ENCODE measurements at places on chromosomes 12 and 14.

GRCh38 chr14:51719955-51720354 lies 68.2 kb downstream of the FRMD6 start:
- DNase-seq: no peak

DNA sequence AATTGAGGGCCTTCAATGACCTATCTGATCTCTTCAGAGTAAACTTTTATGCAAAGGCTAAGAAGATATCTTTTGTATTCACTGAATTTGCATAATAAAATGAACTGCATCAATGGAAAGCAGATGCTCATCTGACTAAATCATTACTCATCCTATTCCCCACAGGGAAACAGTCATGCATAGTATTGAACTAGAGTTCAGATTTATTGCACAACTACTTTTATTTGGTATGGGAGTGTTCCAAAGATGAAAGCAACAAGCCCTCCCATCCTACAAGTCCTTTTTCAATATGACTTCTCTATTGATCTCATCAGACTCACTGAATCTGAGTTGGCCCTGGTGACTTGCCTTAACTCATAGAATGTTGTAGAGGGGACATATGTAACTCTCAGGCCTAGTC lies 159.8 kb downstream of the KITLG start:
- DNase-seq: no peak

- no peak for DNase-seq
Observed at GRCh38 chr12:12665194-12665593, 30.8 kb downstream of the GPR19 start.

DNA sequence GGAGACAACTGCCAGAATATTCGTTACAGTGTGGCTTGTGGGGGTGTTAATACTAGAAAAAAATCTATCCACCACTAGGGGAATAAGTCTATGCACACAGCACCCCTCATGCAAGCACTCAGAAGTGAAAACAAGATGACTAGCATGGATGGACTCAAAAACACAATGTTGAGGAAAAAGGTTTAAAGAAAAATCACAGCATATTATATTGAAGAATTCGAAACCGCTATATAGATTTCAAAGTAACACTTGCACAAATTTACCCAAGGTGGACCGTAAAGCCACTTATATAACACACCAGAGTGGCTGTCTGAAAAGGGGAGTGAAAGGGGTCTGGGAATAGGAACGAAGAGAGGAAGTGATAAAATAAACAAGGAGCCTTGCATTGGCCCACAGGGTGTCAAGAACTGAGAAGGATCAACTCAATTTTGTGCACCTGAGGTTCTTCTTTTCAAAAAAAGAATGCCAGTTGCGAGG lies 544 bp downstream of the ABCD4 start:
- no peak for DNase-seq

- DNase-seq: no peak
Observed at GRCh38 chr12:92123780-92124688, 21.6 kb downstream of the BTG1 start.

GRCh38 chr12:91937009-91937408 lies 208.6 kb downstream of the BTG1 start:
- DNase-seq: no peak

DNA sequence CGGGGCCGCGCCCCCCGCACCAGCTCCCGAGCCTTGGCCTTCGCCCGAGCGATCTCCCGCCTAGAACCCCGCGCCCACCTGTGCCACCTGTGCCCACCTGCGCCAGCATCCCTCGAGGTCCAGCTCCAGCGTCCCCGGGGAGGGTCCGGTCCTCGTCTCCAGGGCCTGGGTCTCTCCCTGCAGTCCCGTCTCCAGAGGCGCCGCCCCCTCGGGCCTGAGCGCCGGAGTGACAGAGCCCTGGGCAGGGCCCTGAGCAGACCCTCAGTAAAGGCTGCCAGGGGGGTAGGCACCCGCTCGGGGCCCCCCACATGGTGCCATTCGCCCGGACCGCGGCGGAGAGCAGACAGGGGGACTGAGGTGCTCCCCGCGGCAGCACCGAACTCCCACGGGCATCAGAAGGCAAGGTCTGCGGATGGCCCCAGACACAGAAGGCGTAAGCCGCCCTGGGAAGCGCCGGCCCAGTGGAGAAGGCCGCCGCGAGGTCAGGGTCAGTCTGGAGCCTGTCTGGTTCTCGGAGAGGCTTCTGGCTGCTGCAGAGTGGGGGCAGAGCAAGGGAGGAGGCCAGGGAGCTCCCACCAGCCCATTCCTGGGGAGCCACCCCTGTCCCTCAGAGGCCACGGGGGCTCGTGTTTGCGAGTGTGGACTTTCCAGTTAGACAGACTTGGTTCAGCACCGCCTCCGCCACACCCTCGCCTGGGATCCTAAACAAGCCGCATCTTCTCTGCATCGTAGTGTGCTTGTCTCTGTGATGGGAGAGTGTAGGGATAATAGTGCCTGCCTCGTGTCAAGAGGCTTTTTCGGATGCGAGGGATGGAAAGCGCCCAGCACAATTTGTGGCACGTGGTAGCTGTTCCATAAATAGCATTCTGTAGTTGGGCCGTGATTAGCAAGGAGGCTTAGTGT lies 1.1 kb upstream of the PPP1R13B start:
- DNase-seq: no peak

GRCh38 chr14:61025251-61026223 lies 44.5 kb downstream of the SLC38A6 start:
- DNase-seq: peak; percentile 47

DNA sequence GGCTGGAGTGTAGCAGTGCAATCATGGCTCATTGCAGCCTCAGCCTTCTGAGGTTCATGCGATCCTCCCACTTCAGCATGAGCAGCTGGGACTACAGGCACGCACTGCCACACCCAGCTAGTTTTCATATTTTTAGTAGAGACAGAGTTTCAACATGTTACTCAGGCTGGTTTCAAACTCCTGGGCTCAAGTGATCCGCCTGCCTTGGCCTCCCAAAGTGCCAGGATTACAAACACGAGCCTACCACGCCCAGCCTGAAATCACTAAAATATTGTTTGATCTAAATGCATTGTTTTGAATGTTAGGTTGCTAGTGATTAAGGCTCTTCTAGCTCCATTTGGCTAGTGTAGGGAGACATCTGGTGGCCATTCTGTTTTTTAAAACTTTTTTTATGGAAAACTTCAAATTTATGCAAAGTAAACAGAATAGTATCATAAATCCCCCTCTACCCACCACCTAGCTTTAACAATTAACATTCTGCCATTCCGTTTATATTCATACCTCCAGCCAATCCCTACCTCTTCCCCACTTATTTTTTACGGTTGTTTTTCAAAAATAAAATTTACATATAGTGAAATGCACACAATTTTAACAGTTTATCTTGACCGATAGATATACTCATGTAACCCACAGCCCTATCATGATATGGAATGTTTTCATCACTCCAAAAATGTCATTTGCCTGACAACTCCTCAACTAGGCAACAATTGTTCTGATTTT lies 37.8 kb downstream of the MYO1H start:
- DNase-seq: peak; percentile 24

DNA sequence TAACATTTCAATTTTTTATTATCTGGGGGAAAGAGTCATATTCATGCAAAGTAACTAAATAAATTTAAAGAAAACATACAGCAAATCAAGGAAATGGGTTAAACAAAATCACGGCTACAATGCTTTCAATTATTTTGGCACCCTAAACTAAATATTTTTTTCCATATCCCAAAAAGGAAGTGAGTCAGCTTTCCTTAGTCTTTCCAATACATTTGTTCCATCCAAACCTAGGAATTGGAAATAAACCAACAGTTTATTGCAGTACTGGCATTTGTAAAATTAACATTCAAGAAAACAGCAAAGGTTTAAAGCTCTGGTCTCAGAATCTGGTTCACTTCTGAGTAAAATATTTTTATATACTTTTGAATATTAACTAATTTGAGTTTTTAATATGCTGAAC lies 89.2 kb downstream of the BCL2L14 start:
- DNase-seq: no peak

DNA sequence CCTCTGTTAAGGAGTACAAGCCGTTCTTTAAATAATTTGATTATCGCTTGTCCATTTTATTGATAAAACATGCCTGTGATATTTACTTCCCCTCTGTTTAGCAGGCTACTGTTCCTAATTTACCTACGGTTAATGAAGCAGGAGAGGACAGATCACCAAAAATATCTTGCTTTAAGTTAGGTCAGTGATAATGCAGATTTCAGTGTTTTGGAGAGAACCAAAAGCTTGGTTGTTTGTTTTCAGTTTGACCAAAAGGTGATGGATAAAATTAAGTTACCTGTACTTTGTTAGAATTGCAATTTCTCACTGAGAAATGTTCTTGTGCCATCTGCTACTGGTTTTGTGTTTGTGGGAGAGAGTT lies 958 bp downstream of the SPATS2 start:
- no peak for DNase-seq

Measured in renal cortex interstitium (tissue), 15 donors.